ENCODE measurements at places on chromosomes 1 and 21.
A peak's percentile ranks its signal among the peaks of the same experiment; 100 is the strongest.

DNA sequence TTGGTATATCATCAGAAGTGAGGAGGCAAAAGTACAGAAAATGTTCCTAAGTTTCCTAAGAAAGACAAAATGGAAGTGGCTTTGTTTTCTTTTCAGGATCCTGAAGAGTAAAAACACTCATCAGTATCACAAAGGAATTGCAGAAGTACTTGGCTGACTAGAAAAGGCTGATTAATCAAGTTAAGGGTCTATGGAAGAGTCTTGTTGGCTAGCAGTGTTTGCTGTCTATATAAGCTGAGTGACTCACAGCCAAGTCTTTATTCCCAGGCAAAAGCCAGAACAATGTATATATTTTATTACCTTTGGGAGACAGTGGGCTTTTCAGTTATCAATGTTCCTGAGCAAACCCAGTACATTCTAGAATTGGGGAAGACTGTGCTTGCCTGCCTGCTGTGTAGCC, 777.0 kb downstream of the PLA2G4A start:
- DNase-seq: no peak

DNA sequence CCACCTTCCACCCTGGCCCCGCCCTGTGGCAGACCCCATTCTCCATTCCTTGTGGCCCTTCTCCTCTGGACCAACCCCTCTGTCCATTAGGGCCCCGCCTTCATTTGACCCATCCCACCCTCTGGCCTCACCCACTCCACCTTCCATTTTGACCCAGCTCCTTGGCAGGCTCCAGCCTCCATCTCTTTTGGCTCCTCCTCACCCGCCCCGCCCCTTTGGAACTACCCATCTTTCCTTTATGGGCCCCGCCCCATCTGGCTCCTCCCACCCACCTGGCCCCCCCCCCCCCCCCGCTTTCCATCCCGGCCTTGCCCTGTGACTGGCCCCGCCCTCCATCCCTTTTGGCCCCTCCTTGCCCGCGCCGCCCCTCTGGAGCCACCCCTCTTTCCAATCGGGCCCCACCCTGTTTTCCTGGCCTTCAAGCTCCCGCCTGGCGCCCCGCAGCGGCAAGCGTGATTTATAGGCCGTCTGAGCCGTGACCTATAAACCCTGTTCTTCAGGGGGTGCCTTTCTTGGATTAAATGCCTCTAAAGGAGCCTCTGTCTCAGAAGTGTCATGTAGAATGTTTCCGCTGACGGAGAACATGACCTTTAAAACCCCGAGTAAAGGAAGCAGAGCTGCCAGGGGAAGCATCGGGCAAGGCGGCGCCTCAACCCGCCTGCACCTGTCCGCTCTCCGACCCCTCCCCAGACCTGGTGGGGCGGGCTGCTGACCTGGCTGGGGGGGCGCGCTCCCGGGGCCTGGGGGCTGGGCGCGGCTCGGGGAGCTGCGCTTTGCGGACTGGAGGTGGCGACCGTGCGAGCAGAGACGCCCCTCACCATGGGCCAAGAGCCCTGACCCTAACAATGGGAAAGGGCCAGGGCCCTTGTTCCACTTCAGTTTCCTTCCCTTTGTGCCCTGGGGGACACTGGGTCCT, 178.0 kb downstream of the CAMTA1 start:
- DNase-seq: peak; percentile 86

DNA sequence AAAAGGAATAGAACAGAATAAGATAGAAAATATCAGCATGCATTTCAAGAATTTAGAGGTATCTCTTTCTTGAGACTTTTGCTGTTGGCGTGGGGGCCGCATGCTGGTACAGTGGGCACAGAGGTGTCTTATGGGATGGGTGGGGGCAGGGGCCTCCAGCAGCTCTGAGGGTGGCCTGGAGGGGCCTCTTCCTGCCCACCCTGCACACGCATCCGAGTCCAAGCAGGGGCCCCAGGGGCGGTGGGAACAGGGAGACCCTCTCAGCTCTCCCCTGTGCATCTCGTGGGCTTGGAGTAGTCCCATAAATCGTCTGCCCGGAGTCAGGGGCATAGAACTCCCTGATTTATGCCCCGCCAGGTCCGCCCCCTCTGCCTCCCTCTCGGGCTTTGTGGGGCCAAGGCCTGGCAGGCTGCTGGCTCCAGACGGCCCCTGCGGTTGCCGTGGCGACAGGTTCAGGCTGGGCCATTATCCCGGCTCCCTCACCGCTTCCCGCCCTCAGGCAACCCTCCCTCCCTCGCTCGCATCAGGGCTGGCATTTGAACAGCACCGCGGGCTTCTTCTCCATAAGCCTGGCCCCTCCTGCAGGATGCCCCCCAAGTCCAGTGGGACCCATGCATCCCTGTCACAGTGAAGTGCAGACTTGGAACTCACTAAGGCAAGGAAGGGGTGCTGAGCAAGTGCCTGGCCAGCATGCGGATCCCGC, 133.2 kb upstream of the ZBTB40 start:
- no peak for DNase-seq

GRCh38 chr21:18245464-18245967, 883 bp downstream of the CHODL start:
- DNase-seq: no peak

GRCh38 chr1:162633081-162633762, 958 bp downstream of the DDR2 start:
- DNase-seq: no peak

- no peak for DNase-seq
Measured at GRCh38 chr1:12353981-12354380, 124.2 kb downstream of the VPS13D start.

DNA sequence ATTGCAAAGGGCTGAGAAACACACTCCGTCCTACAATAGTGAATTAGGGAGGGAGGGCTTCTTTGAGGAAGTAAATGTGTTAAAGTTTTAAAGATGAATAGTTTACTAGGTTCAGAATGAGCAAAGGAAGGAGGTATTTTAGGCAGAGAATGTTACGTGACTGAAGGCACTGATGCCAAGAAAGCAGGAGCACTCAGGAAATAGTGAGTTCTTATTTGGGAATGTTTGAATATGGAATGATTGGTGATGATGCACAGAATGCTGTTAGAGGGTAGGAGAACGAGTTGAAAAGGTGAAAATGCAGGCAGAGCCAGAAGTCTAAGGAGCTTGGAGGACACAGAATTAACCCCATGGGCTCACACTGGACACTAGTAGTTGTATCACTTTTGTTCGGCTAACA, 108.0 kb downstream of the NRIP1 start:
- DNase-seq: no peak

GRCh38 chr1:92538048-92538412, 51.3 kb upstream of the GFI1 start:
- DNase-seq: no peak

GRCh38 chr1:60895701-60896100, 186.7 kb upstream of the NFIA start:
- no peak for DNase-seq

DNA sequence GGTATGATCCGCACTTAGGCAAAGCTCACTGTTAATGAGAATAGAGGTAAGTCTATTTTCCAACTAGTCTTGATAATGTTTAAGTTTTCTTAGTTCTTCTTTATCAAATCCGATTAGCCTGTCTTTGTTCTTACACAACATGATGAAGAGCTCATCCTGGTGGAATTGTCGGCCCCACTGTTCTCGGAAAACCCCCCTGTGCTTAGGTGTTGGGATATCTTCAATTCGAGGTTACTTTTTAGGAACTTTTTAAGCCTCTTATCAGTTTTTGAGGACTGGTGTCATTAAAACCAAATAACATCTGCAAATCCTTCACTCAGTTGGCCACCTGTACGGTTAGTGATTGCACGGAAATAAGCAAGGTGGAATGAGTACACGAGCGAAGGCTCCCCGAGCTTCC, 60.7 kb upstream of the KIF26B start:
- DNase-seq: no peak

DNA sequence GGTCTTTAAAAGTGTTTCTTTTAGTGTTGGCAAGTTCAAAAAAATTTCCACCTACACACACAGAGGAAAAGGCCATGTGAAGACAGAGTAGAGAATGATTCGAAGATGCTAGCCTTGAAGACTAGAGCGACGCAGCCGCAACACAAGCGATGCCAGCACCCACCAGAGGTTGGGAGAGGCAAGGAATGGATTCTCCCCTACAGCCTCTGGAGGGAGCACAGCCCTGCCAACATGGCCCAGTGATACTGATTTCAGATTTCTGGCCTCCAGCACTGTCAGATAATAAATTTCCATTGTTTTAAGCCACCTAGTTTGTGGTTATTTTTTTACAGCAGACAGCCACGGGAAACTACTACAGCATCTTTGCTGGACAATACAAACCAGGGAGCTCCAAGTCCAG, 6.9 kb upstream of the ADAR start:
- no peak for DNase-seq

DNA sequence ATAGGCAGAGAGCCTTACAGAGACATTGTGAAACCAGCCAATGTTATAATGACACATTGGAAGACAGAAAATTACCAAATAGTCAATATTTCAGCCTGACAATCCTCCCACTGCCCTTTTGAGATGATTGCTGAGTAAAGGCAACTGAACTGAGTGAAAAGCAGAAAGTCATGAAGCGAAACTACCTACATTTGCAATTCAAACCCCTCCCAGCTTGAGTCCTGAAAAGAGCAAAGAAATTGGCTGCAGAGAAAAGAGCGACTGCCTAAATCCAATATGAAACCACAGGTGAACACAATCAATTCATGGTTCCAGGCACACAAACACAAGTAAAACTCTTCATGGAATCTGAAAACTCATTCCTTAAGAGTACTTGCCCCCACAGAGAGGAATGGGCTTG, 143.4 kb upstream of the CHRM3 start:
- no peak for DNase-seq

DNA sequence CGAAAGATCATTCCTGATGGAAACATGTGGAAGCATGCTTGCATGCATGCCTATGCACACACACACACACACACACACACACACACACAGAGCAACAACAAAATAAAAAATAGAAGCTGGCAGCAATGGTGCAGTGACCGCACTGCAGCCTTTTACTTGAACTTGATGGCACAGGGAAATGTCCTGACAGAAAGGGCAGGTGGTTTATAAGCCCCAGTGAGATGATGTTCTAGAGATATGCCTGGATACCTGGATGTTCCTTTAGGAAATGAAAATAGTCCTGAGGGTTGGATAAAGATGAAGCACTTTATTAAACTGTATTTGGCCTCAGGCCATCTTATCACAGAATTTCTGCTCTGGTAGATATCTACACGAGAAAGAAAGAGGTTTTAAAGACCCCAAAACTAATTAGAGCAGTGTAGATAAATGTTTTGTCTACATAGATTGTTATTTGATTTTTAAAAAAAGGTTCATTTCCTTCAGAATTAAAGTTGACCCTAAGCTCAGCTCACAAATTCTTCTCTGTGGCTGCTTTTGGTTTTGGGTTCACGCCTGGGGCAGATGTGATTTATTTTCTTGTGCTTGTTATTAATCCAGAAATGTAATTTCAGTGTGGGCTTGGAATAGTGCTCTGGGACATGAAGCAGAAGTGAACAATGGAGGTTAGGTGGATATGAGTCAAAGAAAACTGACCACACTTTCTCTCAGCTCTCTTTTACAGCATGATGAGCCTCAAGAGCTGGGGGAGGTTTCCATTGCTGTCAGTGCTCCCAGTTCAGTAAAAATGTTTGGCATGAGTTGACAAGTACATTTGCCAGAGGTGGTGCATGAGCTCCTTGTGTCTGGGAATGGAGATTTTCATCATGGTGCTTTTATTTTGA, 22.9 kb downstream of the ADAM30 start:
- DNase-seq: no peak

- DNase-seq: no peak
Measured at GRCh38 chr1:206098242-206098919, 18.8 kb downstream of the AVPR1B start.

- no peak for DNase-seq
Measured at GRCh38 chr1:3348196-3348865, 106.1 kb upstream of the ARHGEF16 start.

DNA sequence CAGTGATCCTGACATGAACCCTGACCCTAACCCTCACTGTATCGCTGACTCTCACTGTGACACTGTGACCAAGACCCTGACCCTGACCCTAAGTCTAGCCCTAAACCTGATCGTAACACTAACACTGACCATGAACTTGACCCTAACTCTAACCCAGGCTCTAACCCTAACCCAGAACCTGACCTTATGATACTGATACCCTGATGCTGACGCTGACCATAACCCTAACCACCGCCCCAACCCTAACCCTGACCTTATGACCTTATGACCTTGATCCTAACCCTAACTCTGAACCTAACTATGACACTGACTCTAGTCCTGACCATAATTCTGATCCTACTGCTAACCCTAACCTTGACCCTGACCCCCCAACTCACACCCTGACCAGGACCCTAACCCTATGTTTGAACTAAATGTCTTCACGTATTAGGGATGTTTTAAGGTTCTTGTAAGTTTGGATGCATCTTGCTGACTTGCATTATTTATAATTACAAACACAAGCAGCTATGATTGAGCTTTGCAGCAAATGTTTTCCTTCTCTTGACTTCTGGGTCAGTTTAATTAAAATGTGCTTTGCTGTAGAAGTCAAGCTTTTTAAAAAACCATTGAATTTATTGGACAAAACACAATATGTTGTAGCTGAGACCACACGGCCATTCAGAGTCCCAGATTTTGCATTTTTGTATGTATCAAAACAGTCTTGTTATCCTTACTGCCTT, 23.9 kb upstream of the PRSS38 start:
- no peak for DNase-seq

DNA sequence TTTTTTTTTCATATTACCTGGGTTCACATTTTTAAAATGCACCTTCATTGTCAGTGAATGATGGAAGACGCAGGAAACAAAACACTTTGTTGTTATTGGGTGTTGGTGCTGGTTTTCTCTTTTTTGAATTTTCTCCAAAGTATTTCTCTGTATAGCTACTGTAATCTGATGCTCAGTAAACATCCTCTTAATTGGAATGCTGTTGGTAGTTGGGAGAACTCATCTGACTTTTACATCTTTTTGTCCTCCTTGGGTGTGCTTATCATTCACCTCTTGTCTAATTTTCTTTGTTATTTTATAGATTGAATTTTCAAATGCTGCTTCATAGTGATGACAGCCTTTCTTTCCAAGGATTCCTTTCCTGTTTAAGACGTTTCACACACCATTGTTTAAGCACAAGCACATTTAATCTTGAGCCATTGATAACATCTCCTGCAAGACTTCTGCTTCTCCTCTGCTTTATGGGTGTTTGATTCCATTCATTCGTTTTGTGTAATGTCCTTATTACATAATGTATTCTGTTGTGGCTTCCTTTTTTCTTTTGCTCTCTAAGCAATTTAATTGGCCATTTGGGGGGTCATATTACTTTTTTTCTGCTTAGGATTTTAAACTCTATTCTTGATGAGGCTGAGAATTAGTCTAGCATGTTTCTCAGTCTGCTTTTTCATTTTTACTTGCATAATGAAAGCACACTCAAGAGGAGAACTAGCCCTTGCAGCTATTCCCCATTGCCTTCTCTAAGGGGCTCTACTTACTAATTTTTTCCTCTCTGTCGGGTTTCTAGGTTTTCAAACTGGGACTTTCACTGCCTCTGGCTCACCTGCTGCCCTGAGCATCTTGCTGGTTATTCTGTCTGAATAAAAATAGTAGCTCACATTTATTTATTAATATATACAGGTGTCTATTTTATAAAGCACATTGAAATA, 42.0 kb upstream of the CD34 start:
- DNase-seq: no peak

- no peak for DNase-seq
Measured at GRCh38 chr1:231666220-231666936, 39.8 kb downstream of the DISC1 start.
